ENCODE measurements at places on chromosomes 5 and 9.

GRCh38 chr9:115164511-115164974 is 46.6 kb upstream of the TNC start:
- no peak for DNase-seq

DNA sequence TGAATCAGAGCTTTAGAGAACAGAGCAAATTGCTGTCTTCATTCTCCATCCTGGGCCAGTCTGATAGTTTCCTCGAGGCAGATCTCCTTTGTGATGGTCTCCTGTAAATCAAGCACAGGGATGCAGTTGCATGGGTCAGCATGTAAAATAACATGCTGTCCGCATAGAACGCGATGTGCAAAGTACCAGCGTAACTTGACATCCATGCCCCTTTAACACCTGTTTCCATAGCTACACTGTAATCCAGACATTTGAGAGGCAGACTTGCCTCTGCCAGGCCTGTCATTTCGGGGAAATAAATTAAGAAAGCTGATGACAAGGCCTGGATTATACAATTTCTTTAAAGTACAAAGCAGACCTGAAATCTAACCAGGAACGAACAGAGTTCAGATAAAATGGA is 413.5 kb downstream of the TLE4 start:
- DNase-seq = no peak

- no peak for DNase-seq
Measured at GRCh38 chr9:16532681-16533450, 337.6 kb downstream of the BNC2 start.

GRCh38 chr9:127474592-127474991 is 23.3 kb downstream of the LRSAM1 start:
- no peak for DNase-seq

GRCh38 chr5:133409210-133409674 is 203.1 kb downstream of the FSTL4 start:
- DNase-seq = no peak

DNA sequence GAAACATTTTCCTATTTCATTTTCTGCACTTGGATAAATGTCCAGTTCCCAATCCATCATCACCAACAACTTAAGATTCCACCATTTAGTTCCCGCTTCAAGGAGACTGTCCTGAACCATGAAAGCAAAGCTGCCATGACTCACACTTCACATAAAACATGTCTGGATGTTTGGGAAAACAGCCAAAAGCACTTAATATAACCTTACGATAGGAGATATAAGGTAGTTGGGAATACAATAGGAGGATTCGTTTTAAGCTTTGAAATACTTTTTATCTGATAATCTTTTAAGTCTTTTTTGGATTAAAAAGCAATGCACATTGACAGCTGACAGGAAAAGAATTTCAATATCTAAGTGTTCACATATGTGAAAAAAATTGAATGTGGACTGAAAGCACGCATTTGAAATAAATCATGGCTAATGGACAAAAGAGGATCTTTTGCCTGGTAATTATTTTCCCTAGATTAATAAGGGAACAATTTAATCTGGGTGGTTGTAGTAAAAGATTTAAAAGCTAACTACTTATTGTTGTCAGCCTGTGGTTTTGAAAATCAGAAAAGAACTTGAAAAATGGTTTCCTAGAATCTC is 17.3 kb upstream of the TGFBI start:
- no peak for DNase-seq

- no peak for DNase-seq
Measured at GRCh38 chr5:5025774-5026408, 114.2 kb upstream of the ADAMTS16 start.

DNA sequence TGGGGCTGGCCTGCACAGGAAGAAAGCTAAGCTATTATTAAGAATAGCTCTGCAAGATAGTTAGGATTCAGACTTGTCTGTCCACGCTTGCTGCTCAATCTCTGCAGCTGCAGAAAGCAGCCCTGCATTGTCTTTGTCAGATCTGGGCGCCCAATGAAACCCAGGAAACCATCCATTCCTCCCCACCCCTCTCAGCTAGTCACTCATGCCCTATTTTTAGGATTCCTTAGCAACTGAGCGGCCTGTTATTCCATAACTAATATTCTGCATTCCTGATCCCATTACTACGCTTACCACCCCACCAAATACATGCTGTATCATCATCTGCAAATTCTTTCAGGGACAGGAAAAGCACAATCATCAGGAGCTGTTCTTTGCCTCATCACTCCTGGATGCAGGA is 52.9 kb upstream of the APC start:
- no peak for DNase-seq

DNA sequence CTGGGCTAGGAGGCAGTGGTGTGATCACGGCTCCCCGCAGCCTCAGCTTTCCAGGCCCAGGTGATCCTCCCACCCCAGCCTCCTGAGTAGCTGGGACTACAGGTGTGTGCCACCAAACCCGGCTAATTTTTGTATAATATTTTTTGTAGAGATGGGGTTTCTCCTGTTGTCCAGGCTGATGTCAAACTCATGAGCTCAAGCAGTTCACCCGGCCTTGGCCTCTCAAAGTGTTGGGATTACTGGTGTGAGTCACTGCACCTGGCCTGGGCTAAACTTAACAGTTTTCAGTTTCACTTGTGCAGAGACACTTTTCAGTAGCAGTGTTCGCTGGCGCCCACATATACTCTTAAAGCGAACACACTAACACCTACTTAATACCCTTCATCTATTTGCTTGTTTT is 205.6 kb upstream of the ZNF608 start:
- no peak for DNase-seq

- no peak for DNase-seq
Measured at GRCh38 chr5:10577371-10578292, 13.8 kb downstream of the ANKRD33B start.

DNA sequence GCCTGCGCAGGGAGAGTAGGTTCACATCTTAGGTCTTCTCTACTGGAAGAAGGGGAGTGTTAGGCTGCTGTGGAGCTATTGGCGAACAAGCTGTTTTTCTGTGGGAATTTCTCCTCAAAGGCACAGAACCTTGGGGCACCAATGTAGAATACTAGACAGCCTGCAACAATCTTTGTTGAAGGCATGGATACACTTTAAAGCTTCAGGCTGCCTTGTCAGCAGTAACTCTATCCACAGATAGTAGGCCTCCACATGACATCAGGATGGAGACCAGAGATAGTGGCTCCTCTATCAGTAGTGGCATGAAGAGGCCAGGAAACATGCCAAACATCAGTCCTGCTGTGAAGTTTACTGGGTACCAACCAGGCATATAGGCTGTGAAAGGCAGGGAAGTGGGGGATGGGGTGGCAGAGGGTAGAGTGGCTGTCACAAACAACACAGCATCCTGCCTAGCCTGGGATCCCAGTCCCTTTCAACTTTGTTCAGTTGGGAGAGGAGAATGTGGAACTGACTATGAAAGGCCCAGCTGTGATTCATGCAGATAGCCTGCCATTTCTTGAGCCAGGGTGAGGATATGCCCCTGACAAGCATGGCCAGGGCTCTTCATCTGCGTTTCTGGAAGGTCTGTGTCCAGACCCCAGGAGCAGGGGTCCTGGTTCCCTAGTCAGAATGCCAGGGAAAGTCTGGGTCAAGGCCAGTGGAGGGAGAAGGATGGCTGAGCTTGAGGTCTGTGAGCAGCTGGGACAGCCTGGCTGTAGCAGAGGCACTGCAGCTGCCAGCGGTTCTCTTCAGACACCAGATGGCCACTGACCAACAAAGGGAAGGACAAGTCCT is 1.0 kb upstream of the HK3 start:
- DNase-seq = no peak

DNA sequence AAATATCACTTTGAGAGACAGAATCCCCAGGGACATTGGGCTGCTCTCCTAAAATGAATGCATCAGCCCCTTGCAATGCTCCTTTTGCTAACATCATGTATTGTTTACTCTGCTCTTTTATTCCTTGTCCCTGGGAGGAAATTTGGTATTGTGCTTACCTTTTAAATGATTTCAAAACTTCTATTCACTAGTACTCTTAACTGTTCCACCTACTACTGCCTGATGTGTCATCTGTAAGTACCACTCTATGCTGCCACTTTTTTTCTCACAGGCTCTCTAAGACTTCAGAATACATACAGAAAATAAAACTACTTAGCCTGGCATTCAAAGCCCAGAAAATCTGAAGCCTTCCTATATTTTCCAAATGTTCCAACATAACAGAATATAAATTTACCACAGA is 667.2 kb downstream of the BRINP1 start:
- DNase-seq = no peak

DNA sequence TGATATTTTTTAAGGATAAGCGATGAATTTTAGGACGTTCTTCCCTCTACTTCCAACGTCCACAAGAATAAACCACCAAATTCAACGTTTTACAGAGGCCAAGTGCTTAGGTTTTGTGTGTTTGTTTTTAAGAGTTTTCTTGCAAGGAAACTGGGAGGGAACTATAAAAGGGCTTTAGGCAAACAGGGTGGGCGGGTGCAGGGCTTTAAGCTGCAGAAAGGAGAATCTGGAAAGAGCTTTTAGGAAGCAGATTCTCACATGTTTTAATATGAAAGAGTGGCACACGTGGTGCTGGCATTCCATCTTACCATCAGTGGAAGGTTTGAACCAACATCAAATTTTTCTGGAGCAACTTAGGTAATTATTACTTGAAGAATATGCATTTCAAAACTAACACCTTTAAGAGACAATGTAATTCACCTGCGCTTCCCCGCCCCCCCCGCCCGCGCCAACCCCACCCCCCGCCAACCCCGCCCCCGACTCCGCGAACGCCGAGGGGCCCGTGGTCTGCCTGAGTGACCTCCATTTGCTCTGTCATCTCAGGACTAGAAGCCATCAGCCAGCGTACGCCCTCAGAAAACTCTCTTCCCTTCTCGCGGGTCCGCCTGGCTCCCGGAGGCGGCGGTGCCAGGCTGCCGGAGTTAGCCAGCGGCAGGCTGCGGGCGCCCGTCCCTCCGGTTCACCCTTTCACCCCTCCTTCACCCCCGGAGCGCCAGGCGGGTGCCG is 911 bp upstream of the PIK3R1 start:
- no peak for DNase-seq

- DNase-seq = no peak
Measured at GRCh38 chr9:77907585-77907984, 124.0 kb downstream of the GNAQ start.

DNA sequence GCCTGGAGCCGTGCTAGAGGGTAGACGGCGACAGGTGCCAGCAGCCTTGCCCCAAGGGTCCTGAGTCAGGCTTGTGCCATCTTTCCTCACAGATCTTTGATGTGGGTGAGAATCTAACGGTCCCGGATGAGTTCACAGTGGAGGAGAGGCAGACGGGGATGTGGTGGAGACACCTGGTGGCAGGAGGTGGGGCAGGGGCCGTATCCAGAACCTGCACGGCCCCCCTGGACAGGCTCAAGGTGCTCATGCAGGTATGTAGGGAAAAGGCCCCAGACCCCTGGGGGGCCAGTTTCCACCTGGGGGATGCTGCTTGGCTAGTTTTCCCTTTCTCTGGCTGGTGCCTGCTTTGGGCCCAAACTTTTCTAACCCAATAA is 24.0 kb downstream of the PTGES2 start:
- DNase-seq = no peak

DNA sequence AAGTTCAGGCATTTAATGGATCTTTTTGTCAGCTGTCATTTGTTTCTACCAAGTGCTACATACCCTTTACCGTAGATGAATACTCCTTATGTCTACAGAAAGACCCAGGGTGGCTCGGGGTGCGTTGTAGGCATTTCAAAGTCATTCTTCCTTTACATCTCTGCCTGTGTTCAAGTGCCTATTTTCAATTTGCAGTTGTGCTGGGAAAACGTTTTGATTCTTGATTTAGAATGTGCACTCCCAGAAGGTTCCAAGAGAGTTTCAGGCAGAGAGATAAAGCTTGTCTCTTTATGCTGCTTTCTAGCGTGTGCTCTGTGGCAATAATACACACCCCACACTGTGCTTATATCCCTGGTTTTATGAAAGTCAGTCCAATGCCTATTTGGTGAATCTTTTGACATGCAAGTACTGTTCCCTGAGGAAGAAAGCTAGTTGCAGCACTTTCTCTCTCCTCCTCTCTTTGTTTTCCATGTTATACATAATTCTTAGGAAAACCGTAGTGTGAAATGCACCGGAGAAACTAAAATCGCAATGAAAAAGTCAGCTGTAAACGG is 828.1 kb upstream of the ZNF608 start:
- DNase-seq = no peak

GRCh38 chr5:2366816-2367215 is 384.7 kb downstream of the IRX2 start:
- no peak for DNase-seq

All from bone marrow (tissue), 2 donors.